ENCODE measurements at places on chromosomes 7 and 10.

GRCh38 chr10:132141076-132141475 is 45.7 kb upstream of the DPYSL4 start:
- DNase-seq, result no peak

DNA sequence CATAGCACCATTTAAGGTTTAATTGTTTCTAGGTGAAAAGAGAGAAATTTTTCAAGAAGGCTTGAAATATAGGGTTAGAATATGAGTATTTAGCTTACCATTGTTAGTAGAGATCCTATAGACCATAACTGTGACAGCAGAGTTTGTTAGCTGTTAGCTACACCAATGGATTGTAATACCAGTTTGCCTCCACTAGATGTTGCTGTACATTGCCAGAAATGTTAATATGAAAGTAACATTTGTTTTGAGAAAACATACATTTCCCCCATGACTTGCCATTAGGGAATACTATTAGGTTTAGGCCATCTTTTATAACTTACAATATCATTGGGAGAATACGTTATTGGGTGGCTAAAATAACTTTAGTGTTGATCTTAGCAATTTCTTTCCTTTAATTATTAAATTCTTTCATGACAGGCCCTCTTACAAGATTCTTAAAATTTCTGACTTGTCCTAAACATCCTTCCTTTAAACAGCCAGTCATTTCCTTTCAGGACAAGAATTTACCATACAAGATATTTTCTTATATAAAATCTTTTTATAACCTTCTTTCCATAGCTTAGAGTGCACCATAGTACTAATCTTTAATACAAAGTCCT is 39.5 kb downstream of the ZNF117 start:
- DNase-seq, result peak; percentile 78

GRCh38 chr7:55144333-55145317 is 125.8 kb downstream of the EGFR start:
- no peak for DNase-seq

DNA sequence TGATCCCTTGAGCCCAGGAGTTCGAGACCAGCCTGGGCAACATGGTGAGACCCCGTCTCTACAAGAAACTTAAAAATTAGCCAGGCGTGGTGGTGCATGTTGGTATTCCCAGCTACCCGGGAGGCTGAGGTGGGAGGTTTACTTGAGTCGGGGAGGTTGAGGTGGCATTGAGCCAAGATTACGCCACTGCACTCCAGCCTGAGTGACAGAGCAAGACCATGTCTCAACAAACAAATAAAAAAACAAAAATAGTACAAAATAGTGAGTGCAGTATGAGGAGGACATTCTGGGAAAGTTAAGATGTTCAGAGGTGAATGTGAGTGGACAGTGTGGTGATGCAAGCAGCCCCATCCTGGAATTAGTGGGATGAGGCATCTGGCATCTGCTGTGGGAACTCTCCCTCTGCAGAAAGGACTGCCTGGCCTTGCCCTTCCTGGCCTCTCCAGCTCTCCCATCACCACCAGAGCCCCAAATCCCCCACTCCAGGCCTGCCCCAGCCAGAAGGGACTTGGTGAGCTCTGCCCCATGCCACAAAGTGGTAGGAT is 96.6 kb upstream of the PARD3 start:
- no peak for DNase-seq

DNA sequence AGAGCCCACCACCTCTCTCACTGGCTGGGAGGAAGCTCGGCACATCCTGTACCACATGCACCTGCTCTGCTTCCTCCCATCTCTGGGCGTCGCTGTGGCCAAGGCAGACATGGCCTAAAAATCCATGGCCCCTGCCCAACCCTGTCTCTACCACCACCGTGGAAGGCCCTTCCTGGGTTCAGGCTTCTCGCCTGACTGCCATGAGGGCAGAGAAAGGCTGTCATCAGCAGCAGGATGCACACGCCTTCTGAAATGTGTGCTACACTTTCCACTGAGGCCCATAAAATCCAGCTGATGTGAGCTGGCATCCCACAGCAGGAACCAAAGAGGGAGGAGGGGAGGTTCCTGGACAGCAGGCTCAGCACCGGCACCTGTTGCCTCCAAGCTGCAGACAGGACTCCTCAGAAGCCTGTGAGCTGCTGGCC is 93.4 kb downstream of the PTPRN2 start:
- DNase-seq, result no peak

DNA sequence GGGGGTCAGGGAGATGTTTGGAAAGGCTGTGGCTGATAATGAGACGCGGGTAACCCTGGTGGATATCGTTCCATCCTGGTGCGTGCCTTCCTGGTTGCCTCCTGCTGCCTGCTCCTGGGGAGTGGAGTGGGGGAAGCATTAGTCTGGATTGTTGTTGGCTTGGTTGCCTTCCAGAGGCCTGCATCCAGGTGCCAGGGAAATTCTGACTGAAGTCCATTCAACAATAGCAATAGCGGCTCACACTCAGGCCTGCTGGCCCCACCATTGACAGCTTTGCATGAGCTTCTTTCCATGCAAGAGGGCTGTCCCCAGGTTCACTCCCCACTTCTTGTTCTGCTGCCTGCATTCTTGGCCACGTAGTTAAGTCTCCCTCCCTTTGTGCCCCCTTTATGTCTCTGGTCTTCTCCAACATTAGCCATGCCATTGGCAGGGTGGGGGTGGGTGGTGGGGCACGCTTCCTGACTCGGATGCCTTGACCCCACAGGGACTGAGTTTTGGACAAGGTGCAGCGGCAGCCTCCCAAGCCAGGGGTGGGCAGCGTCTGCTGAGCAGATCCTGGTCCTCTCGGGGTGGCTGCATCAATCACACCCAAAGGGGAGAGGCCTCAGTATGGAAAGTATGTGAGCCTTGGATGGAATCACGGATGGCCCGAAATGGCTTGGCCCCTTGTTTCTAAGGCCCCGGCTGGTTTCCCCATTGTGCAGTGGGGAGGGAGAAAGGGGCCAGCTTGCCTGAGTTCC is 150.2 kb downstream of the GRK5 start:
- no peak for DNase-seq

DNA sequence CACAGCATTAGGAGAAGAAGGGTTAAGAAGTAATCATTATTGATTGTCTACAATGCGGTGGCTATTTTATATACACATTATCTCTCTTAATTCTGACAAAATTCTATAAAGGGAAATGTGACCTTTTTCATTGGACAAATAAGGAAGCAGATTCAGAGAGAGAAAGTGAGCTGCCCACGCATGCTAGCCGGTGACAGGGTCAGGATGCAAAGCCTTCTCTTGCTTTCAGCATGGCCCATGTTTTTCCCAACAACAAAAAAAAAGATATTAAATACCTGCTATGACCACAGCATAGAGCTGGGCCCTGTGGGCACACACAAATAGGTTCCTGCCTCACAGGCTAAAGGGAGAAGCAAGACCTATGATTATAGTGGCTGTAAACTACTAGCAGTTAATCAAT is 66.8 kb downstream of the PPP1R3C start:
- DNase-seq, result no peak

- DNase-seq, result no peak
Observed at GRCh38 chr7:9149499-9150082, 716.2 kb downstream of the NXPH1 start.

DNA sequence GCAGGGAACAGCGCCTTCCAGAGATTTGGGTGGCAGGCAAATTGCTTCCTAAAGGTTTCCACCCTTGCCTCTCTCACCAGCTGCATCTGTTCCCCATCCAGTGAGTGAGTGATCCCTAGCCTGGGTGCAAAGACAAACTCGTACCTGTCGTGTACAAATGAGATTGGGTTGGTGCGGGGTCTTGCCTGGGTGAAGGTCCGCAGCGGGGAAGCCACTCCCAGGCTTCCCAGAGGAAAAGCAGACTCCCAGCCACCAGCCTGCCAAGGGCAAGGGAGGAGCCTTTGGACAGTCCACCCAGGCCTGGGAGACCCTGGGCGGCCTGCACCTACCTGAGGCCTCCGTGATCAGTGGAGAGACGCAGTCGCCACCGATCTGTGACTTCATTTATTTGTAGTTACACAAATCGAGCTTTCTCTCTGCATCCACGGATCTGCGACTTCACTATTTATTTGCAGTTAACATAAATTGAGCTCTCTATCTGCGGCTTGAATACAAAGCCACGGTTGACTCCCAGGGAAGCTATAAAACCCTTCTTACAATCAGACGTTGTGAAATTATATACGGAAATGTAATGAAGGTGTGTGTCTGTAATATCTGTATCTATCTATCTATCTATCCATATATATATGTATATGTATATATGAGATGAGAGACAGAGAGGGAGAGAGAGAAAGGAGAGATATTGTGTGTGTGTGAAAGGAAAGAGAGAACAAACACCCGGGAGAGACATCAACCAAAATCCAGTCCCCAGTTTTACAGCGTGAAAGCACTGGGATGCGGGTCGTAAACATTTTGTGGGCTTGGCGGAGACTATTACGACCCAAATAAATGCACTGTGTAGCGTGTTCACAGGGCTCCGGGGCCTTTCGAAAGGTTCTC is 3.0 kb upstream of the HOXA7 start:
- no peak for DNase-seq

GRCh38 chr10:88042160-88043100 is 179.0 kb downstream of the PTEN start:
- no peak for DNase-seq

DNA sequence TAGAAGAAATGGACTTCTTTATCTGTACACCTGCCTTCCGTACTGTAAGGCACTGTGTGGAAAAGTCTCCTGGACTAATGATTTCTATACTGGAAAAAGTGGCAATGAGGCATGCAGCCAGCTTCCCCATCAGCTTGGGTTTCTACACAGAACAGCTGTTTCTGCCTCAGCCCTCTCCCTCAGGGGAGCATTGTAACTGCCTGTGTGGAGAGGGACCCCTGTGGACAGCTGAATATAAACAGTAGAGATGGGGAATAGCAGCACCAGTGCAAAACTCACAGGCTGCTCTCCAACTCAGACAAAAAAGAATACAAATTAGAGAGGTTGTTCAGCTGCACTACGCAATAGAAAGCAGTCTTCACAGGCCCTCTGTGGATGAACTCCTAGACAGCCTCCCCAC is 451.3 kb upstream of the MBL2 start:
- DNase-seq, result peak; percentile 35

DNA sequence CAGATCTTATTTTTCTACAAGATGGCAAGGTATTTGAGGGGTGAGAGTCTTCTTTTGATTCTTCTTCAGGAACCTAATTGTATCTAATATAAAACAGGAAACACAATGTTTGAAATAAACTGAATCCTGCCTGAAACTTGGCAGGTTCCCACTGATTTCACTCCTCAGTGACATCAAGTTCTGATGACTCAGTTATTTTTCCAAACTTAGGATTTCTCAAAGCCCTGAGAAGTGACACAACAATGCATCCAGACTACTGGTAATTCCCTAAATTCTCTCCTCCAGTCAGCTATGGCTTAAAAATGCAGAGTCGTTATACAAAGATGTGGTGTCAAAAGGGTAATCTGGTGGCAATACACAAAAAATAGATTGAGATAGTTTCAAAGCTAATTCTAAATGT is 80.9 kb downstream of the ABLIM1 start:
- DNase-seq, result no peak
